ENCODE measurements at places on chromosomes 13 and 19.

DNA sequence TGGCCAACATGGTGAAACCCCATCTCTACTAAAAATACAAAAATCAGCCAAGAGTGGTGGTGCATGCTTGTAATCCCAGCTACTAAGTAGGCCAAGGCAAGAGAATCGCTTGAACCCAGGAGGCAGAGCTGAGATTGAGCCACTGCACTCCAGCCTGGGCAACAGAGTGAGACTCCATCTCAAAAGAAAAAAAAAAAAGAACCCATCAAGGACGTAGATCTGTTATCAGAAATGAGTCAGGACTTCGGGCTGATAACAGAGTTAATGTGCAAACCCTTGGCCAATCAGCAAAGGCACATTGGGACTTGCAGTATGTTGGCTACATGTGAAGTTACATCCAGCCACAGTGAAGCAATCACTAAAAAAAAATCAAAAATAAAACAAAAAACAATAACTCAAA is 4.8 kb upstream of the LGALS7B start:
- DNase-seq: no peak

- DNase-seq: no peak
These were observed 14.1 kb downstream of the PRR36 start for GRCh38 chr19:7859831-7860713.

GRCh38 chr19:29731331-29731850 is 16.3 kb upstream of the C19orf12 start:
- no peak for DNase-seq

GRCh38 chr13:84303035-84303434 is 420.8 kb upstream of the SLITRK1 start:
- DNase-seq: no peak

GRCh38 chr13:98110749-98111148 is 32.1 kb upstream of the FARP1 start:
- DNase-seq: no peak

GRCh38 chr13:42125046-42125445 is 76.6 kb downstream of the DGKH start:
- no peak for DNase-seq

GRCh38 chr13:40223585-40223984 is 442.9 kb downstream of the FOXO1 start:
- no peak for DNase-seq

GRCh38 chr19:57667228-57667627 is 1.5 kb upstream of the ZSCAN4 start:
- DNase-seq: no peak

DNA sequence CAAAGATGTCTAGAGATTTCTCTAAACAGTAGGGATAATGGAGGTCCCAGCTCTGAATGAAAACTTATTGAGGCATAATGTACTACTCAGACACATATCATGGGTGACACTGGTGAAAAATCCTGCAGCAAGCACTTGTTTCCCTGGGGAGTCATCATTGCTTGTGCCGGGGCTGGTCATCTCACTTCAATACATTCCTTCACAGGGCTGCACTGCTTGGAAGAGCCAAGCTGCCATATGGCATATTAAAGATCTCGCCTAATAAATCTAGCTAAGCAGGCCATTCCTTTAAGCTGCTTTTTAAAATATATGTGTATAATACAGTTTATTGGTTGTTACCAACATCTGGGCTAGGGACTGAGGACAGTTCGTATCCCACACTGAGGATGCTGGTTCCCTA is 332.2 kb upstream of the GPC6 start:
- no peak for DNase-seq

DNA sequence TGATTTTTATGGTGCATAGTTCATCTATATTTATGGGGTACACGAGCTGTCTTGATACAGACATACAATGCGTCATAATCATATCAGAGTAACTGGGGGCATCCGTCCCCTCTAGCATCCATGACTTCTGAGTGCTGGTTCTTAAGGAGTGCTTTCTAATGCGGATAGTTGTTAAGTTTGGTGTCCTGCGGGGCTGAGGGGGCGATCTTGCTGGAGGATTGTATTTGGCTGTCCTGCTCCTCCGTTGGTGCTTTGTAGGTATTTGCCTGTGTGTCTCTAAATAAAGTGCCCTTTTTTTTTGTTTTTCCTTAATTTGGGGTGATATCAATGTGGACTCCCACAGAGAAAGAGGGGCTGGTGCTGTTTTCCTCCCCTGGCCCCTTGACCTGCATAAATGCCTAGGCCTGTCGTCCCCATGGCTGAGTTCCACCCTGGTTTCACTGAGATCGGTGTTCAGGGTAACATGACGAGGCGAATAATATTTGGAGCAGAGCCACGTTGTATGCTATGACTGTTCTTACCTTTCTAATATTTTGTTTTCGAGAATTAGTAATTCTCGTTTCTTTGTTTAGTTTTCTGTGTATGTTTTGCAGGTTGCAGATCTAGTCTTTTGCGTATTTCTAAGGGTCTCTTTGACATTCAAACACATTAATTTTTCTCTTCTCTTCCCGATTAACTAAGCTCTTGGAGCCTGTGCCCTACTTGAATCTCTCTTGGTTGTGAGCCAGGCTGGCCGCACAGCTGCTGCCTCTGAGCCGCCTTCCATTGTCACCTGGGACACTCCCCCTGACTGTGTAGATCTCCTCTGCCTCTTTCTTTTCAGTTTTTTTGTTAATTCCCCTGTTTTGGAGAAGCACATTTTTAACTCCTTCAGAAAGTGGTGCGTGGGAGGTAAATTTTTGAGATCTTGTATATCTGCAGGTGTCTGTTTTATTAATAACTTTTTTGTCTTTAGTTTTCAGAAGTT is 100.3 kb downstream of the ARHGEF7 start:
- DNase-seq: no peak

DNA sequence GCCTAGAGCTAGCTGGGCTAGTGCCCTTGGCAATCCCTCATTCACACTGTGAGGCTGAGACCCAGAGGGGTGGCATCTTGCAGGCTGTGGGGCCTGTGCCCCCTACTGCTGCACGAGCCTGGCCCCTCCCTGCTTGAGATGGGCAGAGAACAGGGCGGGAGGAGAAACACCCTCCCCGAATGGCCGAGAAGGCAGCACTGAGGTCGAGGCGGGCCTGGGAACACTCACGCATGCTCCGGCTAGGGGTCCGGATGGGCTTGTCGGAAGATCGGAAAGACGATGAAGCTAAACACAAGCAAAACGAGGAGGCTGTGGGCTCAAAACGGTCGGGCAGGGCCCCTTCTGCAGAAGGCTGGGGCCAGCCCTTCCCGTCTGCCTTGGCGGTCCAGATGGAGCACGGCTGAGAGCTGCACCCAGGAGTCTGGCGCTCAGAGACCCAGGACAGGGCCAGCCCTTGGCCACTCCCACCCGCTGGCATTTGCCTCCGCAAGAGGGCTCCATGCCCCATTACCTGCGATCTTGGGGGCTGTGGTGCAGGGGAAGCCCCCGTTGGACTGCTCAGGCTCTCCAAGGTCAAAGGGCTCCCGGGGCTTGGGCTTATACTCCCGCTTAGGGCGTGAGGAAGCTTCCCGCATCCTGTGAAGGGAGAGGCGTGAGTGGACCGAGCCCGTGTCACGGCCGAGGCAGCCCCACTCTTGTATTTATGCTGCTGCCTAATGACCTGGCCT is 18.9 kb downstream of the MPND start:
- DNase-seq: no peak

GRCh38 chr19:8097681-8098567 is 45.4 kb downstream of the CCL25 start:
- no peak for DNase-seq

DNA sequence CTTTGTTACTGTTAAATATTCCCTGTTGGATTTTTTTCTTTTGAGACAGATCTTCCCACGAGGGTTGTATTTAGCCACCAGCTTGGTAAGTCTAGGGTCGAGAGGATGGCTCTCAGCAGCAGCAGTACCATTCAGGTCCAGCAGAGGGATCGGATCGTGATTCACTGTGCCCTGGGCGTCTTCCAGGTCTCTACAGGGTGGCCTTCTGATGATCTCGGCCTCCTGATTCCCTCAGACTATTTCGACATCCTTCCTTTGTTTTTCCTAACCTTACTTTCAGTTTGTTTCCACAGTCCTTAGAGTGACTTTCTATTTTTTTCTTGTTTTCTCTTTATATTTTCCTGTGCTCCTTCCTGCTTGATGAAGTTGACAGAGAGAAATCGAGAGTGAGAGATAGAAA is 1436.9 kb downstream of the UQCRFS1 start:
- no peak for DNase-seq

- no peak for DNase-seq
These were observed 2.3 kb upstream of the ZNRF4 start for GRCh38 chr19:5452594-5453565.

- no peak for DNase-seq
These were observed 133.7 kb downstream of the IER2 start for GRCh38 chr19:13283871-13284270.

GRCh38 chr19:31356587-31357314 is 7.5 kb upstream of the TSHZ3 start:
- DNase-seq: no peak

GRCh38 chr13:96796091-96796633 is 198.1 kb downstream of the OXGR1 start:
- DNase-seq: no peak

- no peak for DNase-seq
These were observed 1.4 kb downstream of the PLPP2 start for GRCh38 chr19:289651-290371.

- no peak for DNase-seq
These were observed 8.5 kb downstream of the CCDC8 start for GRCh38 chr19:46404753-46405468.

DNA sequence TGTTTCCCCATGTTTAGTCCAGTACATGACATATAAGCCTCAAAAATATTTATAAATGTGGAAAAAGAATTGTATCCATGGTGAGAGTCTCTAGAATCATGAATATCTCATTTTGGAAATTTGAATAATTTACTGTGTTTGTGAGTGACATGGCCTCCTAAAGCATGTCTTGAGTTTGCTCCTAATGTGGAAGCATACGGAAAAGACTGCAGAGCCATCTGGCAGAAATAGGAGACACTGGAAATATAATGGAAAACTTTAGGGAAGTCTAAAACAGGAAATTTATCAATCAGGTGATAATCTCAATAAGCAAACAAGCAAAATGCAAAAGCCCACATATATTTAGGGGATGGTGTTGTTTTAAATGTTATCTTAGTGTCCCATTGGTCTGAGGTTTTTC is 465.0 kb downstream of the TDRD3 start:
- DNase-seq: no peak

GRCh38 chr19:5628461-5628860 is 5.6 kb downstream of the SAFB start:
- no peak for DNase-seq

- DNase-seq: no peak
These were observed 49.9 kb downstream of the CELF5 start for GRCh38 chr19:3274245-3274941.

DNA sequence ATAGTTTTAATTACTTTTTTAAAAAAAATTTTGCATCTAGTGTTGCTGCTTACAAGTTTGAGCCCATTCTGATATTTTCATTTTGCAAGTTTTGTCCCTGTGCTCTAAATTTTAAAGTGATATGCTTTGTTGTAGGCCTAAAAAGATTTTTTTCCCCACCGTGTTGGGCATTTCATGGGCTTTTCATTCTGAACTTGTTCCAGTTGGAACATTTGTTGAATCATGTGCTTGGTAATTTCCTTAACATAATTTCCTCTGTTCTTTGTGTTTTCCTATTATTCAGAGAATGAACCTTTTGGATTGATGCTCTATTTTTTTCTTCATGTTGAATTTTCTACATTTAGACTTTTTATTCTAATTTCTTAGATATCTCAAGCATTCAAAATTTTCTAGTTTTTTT is 206.4 kb upstream of the SPRY2 start:
- no peak for DNase-seq

- no peak for DNase-seq
These were observed 10.4 kb upstream of the TYK2 start for GRCh38 chr19:10390652-10391286.

GRCh38 chr13:94351292-94351990 is 128.0 kb downstream of the DCT start:
- no peak for DNase-seq

DNA sequence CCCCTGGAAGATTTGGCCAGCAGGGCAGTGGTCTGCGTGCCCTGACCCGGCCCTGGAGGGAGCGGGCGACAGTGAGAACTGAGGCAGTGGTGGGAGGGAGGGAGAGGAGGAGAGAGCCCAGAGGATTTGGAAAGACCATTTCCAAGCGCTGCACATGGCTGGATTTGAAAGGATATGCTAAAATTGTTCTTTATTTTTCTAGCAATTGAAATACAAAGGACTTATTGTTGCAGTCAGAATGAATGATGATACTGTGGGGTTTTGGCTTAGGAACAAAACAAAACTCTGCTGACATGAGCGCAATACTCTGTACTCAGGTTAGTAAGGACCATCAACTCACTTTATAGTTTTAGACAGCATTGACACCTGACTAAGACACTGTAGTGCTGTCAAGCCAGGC is 69.5 kb downstream of the TNFRSF19 start:
- no peak for DNase-seq

- DNase-seq: no peak
These were observed 20.0 kb downstream of the CNFN start for GRCh38 chr19:42370068-42370520.

DNA sequence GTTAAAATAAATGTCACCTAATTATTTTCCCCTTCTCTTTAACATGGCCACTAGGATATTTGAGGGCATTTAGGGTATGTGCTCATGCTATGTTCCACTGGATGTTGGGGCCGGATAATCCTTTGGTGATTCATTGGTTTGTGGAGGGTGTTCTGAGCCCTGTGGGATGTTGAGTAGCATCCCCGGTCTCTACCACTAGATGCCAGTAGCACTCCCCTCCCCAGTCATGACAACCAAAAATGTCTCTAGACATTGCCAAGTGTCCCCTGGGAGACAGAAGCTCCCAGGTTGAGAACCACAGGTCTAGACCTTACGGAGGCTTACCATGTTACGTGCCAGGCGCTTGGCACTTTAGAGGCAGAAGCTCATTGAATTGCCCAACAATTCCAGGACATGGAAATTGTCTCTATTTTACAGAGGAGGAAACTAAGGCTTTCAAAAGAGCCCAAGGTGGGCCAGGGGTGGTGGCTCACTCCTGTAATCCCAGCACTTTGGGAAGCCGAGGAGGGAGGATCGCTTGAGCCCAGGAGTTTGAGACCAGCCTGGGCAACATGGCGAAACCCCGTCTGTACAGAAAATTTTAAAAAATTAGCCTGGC is 14.1 kb downstream of the SHANK1 start:
- DNase-seq: no peak

GRCh38 chr13:111493468-111493867 is 173.0 kb downstream of the TEX29 start:
- no peak for DNase-seq

DNA sequence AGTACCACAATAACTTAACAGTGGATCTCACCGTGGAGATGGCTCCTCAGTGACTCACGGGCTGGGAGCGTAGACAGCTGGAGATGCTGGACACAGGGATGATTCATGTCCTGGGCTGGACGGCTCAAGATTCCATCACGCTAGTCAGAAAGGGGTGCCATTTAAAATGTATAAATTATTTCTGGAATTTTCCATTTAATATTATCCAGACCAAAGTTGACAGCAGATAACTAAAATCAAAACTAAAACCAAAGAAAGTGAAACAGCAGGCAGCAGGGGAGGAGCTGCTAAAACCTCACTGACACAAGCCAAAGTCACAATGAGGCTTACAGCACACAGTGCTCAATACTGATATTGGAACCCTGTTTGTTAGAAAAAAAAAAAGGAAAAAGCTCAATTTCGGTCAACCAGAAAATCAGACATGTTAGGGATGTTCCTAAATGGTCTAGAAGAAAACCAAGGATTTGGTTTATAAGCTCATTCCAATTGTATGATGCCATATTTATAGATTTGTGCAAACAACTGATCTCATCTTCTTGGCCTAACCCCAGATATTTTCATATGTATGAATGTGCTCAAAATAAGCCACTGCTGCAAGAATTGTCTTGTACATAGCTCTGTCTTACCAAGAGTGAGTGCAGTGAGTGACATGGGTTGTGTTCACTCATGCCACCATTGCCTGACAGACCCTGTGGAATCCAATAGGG is 111.8 kb downstream of the SACS start:
- no peak for DNase-seq

Measured in esophagus squamous epithelium (tissue), 5 donors.